ENCODE measurements at places on chromosomes 1 and 21. TPM values are rescaled to one million over a fixed set of nuclear protein-coding genes. Genes with fewer than 3 reads are reported as not detected.
A peak's percentile ranks its signal among the peaks of the same experiment; 100 is the strongest.

DNA sequence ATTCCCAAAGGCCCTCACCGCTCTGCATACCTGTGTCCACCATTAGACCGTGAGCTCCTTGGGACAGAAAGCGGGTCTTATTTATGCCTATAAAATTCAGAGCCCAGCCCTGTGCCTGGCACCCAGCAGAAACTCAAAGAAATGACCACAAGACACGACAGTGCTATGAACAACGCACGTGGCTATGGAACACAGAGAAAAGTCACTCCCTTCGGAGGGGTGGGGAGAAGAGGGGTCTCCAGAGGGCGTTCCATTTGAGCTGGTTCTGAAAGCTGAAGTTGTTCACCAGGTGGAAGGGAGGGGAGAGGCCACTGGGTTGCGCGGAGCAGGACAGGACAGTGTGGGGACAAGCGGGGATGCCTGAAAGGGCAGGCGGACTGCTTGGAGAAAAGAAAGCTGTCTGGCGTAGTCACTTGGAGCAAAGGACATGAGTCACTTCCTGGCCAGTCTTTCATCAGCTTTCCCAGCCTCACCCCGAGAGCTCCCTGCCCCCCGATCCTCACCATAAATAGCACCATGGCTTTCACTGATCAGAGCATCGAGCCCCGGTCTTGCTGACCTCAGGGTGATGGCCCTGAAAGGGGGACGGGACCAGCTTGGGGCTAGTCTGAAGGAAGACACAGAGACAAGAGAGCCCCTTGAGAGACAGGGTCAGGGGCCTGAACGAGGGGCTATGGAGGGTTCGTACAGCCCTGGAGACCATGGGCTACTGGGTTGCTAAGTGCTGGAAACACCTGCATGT lies 28.5 kb downstream of the ECE1 start:
- peak overlapping the region; percentile 67 for H3K4me3 ChIP-seq
- no peaks in the 10 kb centered on the region for H3K27me3 ChIP-seq
- H3K27ac ChIP-seq: peak overlapping the region; percentile 100
- DNase-seq: peak; percentile 41

The SPRR5 gene
- total RNA-seq: not detected

The CHRM3 gene
- total RNA-seq: 2.7 TPM

DNA sequence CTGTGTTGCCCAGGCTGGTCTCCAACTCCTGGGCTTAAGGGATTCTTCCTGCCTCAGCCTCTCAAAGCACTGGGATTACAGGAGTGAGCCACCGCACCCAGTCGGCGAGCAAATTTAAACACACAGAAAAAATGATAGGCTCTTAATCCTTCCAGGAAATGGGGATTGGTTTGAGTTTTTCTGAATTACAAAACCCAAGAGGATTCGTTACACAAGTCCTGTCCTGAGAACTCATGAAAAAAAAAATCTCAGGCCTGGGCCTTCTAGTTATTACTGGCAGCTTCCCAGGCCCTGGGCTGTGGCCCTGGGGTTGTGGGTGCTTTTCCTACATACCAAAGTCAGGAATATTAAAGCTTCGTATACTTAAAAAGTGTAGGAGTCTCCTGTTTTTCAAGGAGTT lies 6.3 kb upstream of the IFNGR2 start:
- peaks cover 5% of the 10 kb centered on the region for H3K4me1 ChIP-seq
- no peak overlapping the region for H3K27ac ChIP-seq
- DNase-seq: no peak
- H3K4me3 ChIP-seq: no peak overlapping the region
- peaks cover 3% of the 10 kb centered on the region for H3K27me3 ChIP-seq
- no peaks in the 10 kb centered on the region for H3K36me3 ChIP-seq

DNA sequence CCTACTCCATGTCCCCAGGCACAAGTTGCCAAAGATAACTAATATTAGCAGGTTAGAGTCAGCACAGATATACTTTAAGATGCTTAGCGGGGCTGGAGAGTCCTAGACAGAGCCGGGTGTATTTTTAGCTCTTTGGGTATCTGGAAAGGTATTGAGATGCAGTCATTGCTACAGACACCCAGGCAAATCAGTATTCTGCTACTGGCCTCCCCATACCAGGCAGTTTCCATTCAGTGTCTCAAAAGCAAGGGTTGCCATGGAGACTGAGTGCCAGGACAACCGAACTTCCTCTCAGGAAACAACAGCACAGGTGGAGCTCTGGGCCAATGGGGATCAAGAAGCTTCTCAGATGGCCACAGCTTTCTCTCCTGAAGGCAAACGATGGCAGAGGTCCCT lies 45.3 kb downstream of the KCNC4 start:
- peaks cover 11% of the 10 kb centered on the region for H3K4me1 ChIP-seq
- H3K4me3 ChIP-seq: no peak overlapping the region
- no peaks in the 10 kb centered on the region for H3K36me3 ChIP-seq
- peaks cover 4% of the 10 kb centered on the region for H3K27me3 ChIP-seq

DNA sequence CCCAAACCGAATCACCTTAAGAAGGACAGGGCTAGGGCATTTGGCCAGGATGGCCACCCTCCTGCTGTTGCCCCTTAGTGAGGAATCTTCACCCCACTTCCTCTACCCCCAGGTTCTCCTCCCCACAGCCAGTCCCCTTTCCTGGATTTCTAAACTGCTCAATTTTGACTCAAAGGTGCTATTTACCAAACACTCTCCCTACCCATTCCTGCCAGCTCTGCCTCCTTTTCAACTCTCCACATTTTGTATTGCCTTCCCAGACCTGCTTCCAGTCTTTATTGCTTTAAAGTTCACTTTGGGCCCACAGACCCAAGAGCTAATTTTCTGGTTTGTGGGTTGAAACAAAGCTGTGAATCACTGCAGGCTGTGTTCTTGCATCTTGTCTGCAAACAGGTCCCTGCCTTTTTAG lies 3.6 kb downstream of the BTG2 start:
- H3K36me3 ChIP-seq: no peaks in the 10 kb centered on the region
- no peak for DNase-seq
- H3K4me3 ChIP-seq: peak overlapping the region; percentile 91

The KRTAP26-1 gene
- not detected for total RNA-seq

The KRTAP10-12 gene
- not detected for total RNA-seq

GRCh38 chr21:35408401-35408800 lies 359.3 kb upstream of the RUNX1 start:
- DNase-seq: no peak
- no peaks in the 10 kb centered on the region for H3K27me3 ChIP-seq
- H3K4me1 ChIP-seq: peaks cover 9% of the 10 kb centered on the region
- H3K36me3 ChIP-seq: no peaks in the 10 kb centered on the region
- H3K27ac ChIP-seq: no peak overlapping the region

DNA sequence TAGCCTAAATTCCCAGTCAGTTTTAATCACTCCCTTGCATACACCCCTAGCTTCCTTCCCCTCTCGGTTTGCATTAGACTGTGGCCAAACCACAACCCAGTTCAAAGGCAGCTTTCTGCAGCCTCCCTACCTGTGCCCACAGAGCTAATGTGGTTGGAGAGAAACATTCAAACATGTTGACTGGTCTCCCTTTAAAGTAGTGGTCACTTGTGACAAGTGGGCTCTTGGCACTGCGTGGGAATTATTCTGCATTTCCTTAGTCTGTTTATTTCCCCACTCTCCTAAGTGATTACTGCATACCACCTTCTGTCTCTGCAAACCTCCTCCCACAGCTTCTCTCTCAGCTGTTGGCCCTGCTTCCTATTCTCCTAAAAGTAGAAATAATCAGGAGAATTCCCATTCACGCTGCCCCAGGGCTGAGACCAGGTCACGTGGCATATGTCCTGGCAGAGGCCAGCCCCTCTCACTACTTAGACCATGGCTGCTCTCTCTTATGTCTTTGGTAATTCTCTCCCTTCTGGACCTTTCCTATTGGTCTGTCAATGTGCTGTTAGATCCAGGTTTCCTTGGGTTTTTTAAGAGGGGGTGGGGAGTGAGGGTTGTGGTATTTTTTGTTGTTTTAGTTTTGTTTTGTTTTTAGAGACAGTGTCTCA lies 38.4 kb upstream of the CD101 start:
- no peak overlapping the region for H3K27ac ChIP-seq
- H3K4me3 ChIP-seq: no peak overlapping the region
- DNase-seq: no peak
- H3K27me3 ChIP-seq: no peaks in the 10 kb centered on the region

- no peaks in the 10 kb centered on the region for H3K4me1 ChIP-seq
- H3K27me3 ChIP-seq: no peaks in the 10 kb centered on the region
- no peak overlapping the region for H3K27ac ChIP-seq
- no peaks in the 10 kb centered on the region for H3K36me3 ChIP-seq
- no peak overlapping the region for H3K4me3 ChIP-seq
Observed at GRCh38 chr1:198775606-198776005, 136.8 kb downstream of the PTPRC start.

All from neural crest cell (in vitro differentiated cells).